Left lung (tissue), 14 donors: ENCODE measurements at places on chromosomes 3 and 15. TPM values are rescaled to one million over a fixed set of nuclear protein-coding genes. Genes with fewer than 3 reads are reported as not detected.

SLC41A3 gene
- 48.6 TPM for total RNA-seq

GP9 gene
- 1.1 TPM for total RNA-seq

UTS2B gene
- not detected for total RNA-seq

CLSTN2 gene
- 1.1 TPM for total RNA-seq

PIERCE2 gene
- 3.9 TPM for total RNA-seq

LMAN1L gene
- total RNA-seq, result not detected

NANOGP8 gene
- total RNA-seq, result 0.60 TPM
